ENCODE measurements at places on chromosomes 4 and X.

DNA sequence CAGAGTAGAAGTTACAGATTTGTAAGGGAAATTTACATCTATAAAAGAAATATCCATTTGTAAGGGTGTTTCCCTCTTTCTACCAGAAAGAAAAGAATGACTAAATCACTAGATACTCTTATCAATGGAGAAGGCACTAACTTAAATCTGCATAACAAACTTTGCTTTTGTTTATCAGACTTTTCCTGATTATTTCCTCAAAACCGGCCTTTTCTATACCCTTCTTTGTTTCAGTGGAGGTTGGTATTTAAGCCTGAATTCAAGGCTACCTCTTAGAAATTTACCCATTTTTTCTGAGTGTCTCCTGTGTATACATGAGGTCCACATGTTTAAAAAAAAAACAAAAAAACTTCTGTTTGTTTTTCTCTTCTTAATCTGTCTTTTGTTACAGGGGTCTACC is 80.4 kb upstream of the GRPR start:
- DNase-seq: no peak

- no peak for DNase-seq
Observed at GRCh38 chr4:149409146-149409545, 406.5 kb downstream of the IQCM start.

GRCh38 chrX:71195964-71196649 is 26.9 kb upstream of the GJB1 start:
- DNase-seq: no peak

GRCh38 chr4:136939781-136940180 is 592.5 kb downstream of the PCDH18 start:
- no peak for DNase-seq

GRCh38 chrX:30610026-30610425 is 32.5 kb upstream of the TASL start:
- DNase-seq: no peak

DNA sequence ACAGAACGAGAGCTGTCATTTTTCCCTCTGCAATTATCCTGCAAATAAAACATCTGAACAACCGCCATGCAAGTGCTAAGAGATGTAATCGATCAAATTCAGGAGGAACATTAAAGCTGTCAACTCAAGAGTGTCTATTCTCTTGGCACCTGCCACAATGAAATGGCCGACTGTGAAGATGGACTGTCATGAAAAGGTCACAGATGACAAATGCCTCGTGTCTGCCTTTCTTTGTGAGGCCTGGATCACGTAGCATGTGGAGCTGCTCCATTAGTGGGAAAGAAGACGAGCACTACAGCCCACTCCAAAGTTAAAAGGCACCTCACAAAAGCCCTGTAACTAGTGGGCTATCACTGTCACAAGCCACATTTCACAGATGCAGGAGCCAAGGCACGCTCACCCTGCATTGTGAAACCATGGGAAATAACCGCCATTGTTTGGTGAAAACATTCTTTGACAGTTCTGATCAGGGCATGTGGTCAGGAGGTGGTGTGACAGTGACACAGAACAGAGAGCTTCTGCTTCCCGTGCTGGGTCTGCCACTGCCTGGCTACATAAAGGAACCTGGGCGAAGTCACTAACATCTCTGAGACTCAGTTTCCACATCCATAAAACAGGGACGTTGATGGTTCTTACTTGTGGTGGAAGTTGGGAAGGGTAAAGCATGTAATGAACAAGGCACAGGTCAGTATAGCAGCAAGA is 98.9 kb downstream of the EVC2 start:
- DNase-seq: no peak

DNA sequence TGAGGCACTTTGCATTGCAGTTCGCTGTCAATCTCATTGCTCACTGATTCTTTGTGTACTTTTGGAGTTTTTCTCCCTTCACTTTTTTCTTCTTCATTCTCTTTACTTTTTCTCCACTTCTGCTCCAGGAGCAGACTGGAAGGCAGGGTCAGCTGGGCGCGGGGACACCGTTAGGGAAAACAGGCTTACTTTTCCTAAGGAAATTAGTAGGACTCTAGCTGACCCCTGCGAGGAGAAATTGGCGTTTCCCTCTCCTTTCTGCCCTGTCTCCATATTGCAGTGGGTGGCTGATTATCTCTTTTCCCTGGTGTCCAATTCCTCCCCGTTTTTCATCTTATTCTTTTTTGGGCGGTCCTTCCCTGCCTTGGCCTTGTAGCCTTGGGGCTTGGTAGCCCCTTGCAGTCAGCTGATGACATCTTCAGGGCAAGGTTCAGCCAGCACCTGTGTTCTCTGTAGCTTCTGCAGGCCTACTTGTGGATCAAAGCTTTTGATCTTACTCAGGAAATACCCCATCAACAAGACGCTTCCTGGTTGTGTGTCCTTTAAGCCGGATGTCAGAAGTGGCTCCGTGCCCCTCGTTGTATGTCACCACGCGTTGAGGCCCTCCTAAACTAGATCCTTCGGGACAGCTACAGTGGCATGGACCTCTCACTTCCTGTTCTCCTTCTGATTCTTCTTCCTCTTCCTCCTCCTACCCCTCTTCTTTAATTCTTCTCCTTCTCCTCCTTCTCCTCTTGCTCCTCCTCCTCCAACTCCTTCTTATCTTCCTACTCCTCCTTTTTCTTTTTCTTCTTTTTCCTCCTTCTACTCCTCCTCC is 36.1 kb downstream of the NBDY start:
- DNase-seq: no peak

GRCh38 chr4:113604955-113605354 is 156.6 kb downstream of the CAMK2D start:
- DNase-seq: no peak

DNA sequence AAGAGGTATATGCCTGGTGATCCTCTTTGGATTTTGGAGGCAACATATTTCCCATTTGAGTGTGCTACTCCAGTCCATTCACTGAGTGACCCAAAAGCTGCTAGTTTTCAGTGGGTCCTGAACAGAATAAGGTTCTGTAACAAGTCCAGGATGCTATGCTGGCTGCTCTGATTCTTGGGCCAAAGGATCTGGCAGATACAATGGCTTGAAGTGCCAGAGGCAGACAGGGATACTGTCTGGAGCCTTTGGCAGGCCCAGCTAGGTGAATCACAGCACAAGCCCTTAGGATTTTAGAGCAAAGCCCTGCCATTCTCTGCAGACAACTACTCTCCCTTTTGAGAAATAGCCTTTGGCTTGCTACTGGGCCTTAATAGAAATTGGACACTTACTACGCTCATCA is 40.6 kb downstream of the DCHS2 start:
- no peak for DNase-seq

GRCh38 chr4:26330946-26331345 is 10.1 kb downstream of the RBPJ start:
- DNase-seq: no peak

DNA sequence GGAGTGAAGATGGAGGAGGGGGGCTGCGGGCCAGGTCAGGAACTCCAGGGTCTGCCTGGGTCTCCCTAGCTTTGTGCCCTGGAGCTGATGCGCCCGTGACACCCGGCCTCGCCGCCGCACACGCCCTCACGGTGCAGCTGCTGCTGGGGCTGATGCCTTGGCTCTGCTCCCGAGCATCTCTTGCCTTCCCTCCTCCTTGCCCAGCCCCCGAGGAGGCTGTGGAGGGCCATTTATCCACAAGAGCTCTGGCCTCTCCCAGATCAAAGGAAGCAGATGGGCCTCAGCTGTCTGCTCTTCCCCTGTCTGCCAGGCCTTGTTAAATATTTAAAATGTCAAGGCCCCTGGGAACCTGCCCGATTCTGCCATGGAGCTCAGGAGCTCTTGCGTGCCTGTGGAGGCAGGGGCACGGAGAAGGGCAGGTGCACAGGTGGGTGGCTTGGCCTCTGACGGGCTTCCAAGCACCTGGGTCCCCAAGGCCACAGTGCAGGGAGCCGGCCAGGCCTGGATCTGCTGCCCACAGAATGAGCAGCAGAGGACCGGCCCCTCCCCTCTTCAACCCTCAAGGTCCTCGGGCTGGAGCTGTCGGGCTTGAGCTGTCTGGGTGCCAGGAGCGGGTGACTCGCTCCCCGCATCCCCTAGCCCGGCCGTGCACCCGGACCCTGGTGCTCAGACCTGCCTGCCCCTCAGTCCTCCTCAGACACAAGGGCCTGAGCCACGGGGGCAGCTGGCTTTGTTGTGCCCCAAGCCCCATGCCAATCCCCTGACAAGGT is 20.3 kb downstream of the ATP2B3 start:
- DNase-seq: no peak

DNA sequence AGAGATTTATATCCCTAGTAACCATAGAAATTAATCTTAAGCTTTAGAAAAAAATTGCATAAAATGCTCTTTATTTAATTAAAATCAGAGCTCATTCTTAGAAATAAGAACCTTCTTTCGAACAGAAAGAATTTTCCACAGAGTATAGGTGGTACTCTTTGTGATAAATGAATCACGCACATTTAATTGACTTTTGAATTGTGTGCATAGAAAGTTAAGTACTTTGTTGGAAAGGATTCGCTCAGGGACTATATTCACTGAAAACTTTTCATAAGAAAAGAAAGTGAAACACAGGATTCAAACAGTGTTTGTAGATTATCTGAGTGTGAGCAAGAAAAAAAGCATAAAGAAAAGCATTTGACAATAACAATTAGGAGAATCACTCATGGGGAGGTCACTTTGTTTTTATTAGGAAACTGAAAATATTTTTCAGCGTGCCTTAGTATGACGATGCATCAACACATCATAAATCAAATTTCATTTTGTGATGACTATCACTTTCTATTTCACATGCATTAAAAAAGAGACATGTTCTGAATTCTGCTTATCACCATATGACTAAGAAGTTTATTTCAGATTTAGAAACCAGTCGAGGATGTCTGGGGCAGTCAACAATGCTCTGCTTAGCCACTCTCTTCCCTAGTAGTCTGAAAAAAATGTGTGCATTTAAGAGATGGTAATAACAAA is 49.5 kb downstream of the STX18 start:
- no peak for DNase-seq

DNA sequence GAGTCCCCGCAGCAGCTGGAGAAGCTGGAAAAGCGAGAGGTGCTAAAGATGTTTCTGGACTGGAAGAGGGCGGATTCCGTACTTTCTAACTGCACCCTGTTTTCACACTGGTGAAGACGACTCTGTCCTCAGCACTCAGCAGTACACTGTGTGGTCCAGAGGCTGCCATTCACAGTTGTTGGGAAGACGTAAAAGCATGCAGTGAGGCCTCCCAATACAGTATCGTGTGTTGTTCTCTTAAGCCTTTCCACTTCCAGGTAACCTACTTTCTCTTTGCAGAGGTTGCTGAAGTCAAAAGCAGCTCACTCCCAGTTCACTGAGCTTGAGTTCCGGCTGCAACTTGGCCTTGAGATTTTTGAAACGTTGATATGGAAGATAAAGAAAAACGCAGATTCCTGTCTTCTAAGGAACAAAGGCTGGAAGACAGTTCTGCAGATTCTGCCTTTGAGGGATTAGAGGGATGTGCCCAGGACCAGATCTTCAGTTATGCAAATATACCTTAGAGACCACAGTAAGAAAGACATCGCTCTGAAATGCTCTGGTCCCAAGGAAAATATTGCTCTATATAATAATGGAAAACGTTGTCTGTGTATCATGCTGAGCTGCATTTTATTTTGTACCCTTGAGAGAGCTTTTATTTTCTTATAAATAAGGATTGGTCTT is 540.9 kb downstream of the TRIML1 start:
- no peak for DNase-seq

GRCh38 chrX:47361538-47362511 is 8.6 kb upstream of the ZNF157 start:
- no peak for DNase-seq

DNA sequence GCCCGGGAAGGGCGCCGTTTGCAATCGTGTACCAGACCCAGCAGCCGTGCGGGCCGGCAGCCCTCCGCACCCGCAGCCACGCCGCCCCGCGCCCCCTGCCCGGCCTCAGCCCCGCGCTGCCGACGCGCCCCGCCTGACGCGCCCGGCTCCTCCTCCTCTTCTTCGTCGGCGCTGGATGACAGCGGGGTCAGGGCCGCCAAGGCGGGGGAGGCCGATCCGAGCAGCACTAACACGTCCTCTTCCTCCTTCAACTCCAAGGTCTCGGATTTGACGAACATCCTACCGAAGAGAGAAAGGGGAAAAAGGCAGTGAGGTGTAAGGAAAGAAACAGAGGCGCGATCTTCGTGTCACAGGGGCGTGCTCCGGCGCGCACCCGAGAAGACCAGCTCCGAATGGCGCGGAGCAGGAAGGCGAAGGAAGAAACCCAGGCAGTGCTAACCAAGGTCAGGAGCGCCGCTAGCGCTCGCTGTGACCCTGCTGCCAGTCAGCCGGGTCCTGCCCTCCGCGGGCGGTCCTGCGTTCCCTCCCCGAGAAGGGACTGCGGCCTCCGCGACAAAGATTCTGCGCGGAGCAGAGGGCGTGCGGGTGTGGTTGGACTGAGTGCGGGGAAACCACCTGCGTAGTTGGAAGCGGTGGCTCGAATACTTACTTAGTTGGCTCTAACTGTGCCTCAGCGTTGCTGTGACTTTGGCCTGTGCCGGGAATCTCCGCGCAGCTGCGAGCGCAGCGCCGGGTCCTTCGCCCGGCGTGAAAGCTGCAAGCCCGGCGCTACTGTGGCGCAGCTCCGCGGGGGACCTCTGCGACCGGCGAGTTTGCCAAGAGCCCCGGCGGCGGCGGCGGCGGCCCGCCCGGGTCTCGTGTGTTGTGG is 548 bp downstream of the NEUROG2 start:
- no peak for DNase-seq

GRCh38 chr4:171583790-171584189 is 229.4 kb upstream of the GALNTL6 start:
- no peak for DNase-seq

GRCh38 chr4:149168645-149169044 is 647.0 kb downstream of the IQCM start:
- no peak for DNase-seq

DNA sequence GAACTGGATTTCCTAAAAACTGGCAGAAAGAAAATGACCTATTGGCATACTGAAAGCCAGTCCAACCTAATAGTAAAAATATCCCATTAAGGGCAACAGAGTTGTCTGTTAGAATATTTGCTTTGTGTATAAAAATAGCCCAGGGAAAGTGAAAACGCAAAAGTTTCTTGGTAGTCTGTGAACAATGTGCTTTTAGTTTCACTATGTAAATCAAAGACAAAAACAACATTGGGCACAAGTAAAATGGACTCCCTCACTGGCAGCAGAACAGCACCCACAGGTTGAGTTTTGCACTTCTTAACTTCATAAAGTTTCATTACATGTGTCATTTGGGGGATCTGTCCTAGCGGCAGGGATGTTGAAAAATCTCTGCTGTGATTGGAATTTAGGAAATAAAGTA is 4.3 kb upstream of the FGG start:
- DNase-seq: no peak

DNA sequence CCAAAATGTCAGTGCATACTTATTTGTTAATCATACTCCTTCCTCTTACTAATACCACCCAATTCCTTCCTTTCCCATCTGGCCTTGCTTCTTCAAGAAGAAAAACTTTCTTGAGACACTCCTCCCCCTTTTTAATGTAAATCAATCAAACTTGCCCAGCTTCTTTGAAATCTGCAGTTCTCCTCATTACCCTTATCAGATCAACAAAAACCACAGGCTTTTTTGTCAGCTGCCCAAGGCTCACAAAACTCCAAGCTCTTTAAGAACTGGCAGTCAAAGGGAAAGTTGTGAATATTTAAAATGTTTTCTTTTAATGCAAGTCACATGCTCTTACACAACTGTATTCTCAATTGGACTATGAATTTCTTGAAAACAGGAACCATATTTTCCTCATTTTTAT is 11.3 kb upstream of the MYOZ2 start:
- DNase-seq: no peak

- DNase-seq: no peak
Observed at GRCh38 chr4:162475246-162475645, 311.4 kb upstream of the FSTL5 start.

- DNase-seq: no peak
Observed at GRCh38 chr4:83282049-83282535, 2.5 kb downstream of the COQ2 start.

- no peak for DNase-seq
Observed at GRCh38 chr4:577499-578450, 1.7 kb upstream of the TMEM271 start.
